Activated CD8-positive, alpha-beta memory T cell treated with anti-CD3 and anti-CD28 coated beads for 1 hour (primary cell): ENCODE measurements at places on chromosomes 2 and 18.

DNA sequence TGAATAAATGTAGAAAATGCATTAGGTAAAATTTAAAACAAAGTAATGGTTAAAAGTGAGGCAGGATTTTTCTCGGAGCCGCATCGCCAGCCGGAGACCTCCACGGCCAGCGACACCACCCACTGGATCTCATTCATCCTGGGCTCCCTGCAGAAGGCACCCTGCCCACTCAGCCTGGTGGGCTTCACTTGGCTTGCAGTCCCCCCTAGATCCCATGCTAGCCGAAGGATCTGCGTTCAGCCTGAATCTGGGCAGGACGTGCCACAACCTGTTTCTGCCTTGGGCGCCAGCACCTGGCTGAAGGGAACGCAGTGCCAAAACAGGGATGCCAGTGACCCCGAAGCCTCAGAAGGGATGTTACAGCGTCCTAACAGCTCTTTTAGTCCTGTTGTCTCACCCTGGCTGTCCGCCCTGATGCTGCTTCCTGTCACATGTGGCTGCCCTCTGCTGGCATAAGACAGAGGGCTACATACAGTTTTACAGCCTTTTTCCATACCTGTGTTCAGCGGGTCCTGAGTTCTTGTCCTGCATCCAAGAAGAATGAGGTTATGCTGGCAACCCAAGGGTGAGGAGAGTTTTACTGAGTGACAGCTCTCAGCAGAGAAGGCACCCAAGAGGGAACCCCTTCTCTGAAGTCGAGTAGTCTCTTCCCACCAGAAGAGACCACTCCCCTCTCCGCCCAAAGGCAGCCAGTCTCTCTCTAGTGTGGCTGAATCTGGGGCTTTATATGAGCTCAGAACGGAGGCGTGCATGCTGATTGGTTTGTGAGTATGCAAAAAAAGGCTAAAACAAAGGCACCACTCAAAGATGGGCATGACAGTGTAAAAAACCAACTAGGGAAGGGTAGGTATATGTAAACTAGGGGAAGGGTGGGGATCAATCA, 173.1 kb upstream of the GYPC start:
- no peak for DNase-seq

DNA sequence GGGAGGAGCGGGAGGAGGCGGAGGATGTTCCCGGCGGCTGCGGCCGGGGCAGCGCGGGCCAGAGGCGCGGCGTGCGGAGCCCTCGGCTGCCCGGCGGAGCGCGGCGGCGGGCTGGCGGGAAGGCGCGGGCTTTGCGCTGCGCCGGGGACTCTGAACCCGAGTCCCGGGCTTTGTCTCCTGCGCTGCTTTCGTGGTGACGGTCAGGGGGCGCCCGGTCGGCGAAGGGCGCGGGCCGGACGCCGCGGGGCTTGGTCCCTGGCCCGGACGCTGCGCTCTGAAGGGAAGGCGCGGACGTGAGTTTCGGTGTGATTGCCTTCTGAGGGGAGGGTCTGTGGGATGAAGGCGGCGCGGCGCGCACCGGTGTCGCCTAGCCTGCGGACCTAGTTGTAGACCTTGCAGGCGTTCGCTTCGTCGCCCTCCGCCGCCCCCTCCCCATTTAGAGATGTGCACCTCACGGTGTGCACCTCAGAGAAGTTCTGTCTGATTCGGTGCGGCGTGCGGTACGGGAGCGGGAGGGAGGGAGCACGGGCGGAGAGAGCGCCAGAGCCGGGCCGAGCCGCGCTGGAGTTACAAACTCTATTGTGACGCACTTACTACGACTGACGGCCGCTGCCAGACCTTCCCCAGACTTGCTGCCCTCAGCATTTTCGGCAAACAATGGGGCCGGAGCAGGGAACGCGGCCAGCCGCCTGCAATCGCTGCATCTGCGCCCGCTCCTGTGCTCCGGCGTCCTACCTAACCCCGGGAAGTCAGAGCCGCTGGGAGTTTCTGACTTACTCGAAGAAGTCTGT, 2.1 kb downstream of the BCL2L11 start:
- no peak for DNase-seq

DNA sequence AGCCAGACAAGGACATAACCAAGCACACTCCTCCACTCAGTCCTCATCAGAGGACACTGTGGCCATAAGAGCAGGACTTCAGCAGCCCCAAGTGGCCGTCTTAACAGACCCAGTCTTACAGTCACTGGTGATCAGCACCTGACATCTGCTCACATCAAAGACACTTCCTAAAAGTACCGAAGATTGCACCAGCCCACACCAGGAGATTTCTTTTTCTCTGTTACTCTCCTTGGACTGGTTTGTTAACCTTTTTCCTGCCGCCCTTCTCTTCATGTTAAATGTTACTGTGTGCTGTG, 44.1 kb downstream of the MRPS5 start:
- no peak for DNase-seq

- no peak for DNase-seq
Measured at GRCh38 chr2:179251870-179252269, 12.8 kb downstream of the SESTD1 start.

DNA sequence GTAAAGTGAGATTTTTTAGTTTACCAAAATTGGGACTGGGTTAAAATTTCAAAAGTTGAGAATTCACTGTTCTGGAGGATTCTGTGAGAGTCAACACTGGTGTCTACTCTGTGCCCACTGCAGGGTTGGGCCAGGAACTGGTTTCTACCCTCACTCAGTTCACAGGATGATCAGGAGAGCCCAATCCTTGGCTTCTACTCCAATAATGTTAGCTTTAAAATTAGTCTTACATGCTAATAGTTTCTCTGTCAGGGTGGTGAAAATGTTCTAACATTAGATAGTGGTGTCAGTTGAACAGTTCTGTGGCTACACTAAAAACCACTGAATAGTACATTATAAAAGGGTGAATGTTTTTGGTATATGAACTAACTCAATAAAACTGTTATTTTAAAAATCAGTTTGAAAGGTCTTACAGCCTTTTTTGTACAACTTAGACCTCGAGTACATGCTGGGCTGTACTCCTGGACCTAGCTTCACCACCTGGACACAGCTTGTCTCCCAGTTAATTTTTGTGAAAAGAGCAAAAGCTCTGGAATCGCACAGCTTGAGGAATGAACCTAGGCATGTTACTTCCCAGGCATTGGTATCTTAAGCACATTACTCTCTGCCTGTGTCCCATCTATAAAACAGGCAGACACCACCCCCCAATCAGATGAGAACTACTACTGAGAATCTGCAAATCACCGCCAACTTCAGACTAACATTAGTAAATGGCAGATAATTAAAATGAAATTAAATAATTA, 44.4 kb downstream of the ACVR1 start:
- no peak for DNase-seq

DNA sequence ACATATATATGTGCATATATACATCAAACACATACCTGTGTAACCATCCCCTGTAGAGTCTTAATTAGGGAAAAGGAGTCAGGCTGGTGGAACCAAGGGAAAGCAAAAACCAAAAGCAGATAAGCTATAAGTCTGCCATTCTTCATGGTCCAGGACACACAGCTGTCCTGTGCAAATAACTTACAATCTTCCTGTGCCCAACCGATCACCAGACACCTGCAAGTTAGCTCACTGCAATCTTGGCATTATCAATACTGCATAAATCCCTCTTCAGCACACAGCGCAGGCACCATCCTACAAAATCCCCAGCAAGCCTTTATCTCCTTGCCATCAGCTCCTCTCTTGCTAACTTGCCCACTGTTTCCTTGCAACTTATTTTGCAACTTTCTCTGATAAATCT, 60.8 kb upstream of the DYNAP start:
- DNase-seq, result no peak

DNA sequence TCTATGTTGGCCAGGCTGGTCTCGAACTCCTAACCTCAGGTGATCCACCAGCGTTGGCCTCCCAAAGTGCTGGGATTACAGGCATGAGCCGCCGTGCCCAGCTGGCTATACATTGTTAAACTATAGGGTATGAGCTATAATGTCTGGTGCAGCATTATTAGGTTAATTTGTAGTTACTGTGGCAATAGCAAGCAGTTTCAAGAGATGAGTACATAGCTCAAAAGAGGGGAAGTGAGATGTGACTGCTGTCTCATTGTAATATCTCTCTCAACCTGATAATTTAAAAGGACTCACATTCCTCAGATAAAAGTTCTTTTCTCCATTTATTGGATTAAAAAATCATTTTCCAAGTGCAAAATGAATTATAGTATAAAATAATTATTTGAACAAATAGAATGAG, 116.4 kb downstream of the INO80D start:
- DNase-seq, result no peak

DNA sequence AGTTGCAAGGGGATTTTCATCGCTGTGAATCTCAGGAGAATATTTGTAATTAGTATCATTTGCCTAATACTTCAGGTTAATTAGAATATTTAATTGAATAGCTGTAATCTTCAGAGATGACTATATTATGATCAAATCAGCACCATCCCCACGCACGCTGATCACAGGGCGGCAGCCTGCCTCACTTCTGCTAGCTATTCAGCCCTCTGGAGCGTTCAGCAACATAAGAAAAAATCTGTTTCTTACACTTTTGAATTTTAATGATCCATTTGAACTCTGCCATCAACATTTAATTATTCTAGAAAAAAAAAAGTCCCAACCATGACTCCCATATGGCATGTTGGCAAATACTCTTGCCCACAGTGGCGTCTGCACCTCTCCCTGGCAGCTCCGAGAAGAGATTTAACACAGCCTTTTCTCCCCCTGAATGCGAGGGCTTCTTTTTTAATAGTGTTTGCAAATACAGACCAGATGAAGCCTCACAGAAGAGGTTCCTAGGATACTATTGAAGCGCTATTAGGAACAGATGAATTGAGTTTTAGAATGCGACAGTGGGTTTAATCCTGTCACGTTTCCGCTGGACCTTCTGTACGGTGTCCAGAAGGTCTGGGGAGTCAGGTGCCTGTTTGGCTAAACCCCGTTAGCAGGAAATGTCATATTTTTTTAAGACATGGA, 731.9 kb upstream of the SALL3 start:
- DNase-seq, result no peak

DNA sequence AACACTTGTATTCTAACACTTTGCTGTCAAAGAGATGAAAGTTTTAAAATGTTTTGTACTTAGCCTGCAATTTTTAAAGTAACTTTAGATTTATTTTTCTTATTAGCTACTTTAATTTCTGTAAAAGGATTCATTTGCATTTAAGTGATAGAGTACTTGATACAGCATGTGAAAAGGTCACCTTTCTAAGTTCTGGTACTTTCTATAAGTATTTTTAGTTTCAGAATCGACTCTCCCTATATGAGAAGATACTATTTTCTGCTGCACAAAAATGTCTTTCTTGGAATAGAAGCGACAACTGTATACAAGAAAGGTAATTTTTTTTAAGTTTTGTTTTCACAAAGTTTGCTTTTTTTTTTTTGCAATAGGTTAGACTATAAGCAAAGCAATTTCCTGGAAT, 72.9 kb downstream of the METTL8 start:
- no peak for DNase-seq

DNA sequence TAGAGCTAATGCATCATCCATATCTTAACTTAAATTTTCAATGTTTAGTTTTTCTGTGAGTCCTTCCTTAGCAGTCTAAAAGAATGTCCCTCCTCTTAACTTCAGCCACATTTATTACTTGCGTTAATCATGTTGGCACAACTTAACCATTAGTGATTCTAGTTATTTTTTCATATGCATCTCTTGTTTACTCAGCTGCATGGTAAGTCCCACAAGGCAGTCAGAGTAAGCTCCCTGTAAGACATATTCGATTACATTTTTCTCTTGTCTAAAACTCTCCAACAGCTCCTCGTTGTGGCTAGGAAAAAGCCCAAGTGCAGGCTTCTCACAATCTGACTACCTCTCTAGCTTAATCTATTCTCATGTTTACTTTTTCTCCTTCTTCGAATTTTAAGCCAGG, 2045.3 kb upstream of the PIK3C3 start:
- no peak for DNase-seq

DNA sequence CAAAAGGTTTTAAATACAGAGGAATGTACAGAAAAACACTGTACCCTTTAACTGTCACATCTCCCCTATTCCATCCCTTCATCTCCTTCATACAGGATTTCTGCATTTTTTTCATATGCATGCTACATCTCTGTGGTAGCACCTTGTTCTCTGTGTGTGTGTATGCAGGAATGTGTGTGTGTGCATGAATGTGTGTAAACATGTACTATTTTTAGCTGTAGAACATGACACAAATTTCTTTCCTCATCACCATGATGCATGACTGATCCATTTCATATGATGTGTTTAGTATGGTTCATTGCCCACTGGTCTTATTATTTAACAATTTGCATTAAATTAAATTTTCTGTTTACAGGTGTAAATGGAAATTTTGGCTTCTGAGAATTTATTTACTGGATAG, 21.5 kb upstream of the ZEB2 start:
- DNase-seq, result no peak

GRCh38 chr2:226932443-226932842, 96.6 kb downstream of the RHBDD1 start:
- DNase-seq, result no peak

DNA sequence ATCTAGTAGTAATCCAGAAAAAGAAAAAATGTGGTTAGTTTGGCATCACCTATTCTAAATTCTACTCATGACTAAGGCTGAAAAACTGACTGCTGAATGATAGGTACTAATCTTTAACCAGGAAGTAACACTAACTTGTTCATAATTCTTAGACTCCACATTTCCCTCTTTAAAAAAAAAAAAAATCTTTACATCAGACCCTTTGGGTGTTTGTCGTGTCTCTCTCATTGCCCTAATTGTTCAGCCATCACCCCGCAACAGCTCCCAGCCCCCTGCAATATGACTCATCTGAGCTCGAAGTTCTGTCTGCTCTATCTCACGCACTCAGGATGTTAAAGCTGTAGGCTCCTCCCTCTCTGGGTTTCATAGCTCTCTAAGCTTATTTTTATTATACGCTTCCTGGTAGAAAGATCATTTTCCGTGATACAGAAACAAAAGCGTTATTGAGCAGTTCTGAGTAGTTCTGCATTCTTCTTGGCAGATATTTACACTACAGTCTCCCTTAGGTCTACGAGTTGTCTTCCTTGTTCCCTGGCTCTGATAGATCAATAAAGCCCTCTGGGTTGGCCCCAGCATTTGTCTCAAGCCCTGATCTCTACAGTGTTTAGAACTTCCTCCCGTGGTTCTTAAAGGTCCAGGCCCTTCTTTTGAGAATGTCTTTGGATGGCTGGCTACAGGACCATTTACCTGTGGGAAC, 95.6 kb downstream of the TNFRSF11A start:
- DNase-seq, result peak; percentile 34

- no peak for DNase-seq
Measured at GRCh38 chr18:47254341-47254939, 3.0 kb upstream of the SKOR2 start.

GRCh38 chr2:83115606-83116005, 1343.5 kb downstream of the SUCLG1 start:
- DNase-seq, result no peak

DNA sequence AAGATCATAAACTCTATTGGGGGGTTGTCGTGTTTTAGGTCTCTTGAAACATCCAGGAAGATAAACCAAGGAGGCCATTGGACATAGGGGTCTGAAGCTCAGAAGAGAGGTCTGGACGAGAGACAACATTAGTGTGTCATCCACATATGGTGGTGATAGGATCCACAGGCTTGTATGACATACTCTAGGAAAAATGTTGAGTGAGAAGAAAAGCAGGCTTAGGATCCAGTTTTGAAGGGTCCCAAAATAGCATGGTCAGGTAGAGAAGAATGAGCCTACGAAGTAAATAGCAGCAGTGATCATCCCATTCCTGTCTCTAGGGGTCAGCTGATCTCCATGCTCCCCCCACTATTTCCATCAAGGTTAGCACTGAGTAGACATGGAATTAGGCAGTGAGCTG, 166.8 kb downstream of the ANKRD30B start:
- DNase-seq, result no peak

GRCh38 chr2:181959508-181959907, 26.1 kb upstream of the PPP1R1C start:
- no peak for DNase-seq
